ENCODE measurements at places on chromosomes 16 and 17.
A peak's percentile ranks its signal among the peaks of the same experiment; 100 is the strongest.

DNA sequence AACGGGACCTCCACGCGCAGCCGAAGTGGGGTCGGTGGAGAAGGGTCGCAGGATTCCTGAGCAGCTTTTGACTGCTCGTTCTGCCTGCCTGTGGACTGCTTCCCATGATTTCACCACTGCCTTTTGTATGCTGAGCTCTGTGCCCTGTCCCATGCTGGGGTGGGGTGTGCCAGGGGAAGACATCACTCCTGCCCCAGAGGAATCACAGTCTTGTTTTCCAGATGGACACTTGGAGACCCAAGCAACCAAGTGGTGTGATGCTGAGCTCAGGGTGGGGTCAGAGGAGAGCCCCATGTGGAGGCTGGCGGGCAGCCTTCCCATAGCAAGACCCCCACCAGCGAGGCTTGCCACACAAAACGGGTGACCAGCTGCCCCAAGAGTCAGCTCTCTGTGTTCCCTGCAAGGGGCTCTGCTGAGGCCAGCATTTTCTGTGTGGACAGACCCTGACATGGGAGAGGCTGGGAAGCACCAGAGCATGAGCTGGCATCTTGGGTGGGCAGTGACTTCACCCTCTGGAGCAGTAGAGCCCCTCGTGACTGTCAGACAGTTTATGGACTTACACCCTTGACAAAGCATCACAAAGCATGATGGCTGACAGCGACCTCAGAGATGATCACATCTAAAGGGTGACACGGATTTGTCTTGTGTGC lies 111.9 kb downstream of the GNAO1 start:
- DNase-seq: no peak

- no peak for DNase-seq
These were observed 16.0 kb downstream of the SLC38A8 start for GRCh38 chr16:84026606-84027005.

DNA sequence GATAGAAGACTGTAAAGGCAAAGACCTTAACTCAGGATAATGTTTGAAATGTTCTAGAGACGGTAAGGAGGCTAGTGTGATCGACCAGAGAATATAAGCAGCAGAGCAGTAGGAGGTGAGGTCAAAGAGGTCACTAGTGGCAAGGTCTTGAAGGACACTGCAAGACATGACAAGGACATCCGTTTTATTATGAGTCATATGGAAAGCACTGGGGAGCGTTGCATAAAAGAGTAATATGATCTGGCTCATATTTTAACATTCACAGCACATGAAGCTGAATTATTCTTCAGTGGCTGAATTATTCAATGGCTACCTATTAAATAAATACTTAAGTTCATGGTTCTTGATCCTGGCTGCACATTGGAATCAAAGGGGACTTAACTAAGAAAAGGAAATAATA lies 123.7 kb downstream of the SOX9 start:
- DNase-seq: peak; percentile 46

DNA sequence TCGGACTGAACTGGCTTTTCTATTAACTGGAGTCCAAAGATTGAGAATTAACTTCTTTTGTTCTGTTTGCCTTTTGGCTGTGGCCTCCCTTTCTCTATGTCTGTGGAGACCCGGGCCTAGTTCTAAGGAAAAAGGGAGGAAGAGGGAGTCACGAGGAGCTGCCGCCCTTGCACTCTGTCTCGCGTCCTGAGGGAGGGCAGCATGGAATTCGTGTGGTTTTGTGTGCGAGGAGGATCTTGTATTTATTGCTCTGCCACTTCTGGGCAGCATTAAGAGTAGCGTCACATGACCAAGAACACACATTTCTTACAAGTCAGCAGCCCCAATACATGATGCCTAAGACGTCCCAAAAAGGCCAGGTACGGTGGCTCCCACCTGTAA lies 23.6 kb downstream of the METTL22 start:
- no peak for DNase-seq

DNA sequence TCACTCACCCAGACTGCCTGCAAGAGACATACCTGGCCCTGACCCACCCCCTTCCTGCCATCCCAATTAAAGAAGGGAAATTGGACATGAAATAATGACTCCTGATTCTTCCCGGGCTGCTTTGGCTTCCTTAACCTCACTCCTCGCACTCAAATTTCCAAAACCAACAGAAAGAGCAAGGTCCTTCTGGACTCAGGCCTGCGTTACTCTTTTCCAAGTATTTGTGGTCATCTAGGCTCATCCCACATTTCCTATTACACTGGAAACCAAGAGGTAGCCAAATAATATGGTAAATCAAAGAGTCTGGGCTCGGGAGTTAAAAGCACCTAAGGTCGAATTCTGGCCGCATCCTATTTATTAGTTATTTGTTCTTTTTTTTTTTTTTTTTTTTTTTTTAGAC lies 359.3 kb downstream of the NPIPA8 start:
- no peak for DNase-seq

DNA sequence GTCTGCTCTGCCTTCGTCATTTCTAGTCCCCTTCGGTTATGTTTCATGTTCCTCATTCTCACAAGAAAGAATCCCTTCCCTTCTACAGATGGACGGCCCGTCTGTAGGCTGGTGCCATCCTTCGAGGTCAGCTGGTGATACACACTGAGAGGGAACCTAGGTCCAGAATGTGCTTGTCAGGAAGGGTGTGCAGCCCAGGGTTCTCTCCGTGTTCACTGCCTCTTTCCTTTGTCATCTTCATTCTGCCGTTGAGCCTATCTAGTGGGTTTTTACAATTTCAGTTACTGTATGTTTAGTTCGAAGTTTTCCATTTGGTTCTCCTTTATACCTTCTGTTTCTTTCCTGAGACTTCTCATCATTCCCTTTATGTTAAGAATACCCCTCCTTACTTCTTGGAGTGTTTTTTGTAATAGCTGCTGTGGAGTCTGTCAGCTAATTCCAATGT lies 18.9 kb downstream of the KIAA0513 start:
- DNase-seq: no peak

- no peak for DNase-seq
These were observed 27.7 kb downstream of the CDIP1 start for GRCh38 chr16:4510747-4511426.

- DNase-seq: no peak
These were observed 11.1 kb downstream of the TNS4 start for GRCh38 chr17:40490289-40490853.

DNA sequence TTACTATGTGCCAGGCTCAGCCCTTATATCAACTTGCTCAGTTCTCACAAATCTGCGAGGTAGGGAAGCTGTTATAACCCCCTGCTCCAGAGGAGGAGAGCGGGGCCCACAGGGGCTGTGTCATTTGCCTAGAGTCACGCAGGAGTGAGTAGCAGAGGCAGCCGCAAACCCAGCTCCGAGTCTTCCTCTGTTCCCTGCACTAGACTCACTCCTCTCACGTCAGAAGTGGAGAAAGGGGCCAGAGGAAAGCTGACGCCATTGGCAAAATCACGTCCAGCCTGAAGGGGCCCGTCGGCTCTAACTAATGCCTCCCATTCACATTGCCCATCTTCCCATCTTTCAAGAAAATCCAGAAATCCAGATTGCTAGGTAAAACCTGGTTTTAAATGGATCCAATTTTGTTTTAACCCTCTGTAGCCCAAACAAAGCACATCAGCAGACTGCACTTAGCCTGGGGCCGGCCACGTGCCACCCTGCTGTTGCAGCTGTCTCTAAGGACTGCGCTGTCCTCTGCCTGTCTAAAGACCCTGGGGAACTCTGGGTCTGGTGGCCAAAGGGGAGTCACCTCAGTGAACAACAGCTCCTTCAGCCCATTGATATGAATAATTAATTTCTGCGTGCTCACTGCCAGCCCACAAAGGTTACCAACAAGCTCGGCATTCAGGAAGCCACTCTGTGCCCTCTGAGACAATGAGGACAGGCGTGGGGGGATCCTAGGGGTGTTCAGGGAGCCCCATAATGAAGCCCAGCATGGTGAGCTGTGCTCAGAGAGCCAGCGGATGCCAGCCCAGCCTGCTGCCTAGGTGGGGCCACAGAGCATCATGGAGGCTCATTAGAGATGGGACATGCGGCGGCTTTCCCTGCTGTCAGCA lies 36.7 kb upstream of the ABR start:
- DNase-seq: no peak

DNA sequence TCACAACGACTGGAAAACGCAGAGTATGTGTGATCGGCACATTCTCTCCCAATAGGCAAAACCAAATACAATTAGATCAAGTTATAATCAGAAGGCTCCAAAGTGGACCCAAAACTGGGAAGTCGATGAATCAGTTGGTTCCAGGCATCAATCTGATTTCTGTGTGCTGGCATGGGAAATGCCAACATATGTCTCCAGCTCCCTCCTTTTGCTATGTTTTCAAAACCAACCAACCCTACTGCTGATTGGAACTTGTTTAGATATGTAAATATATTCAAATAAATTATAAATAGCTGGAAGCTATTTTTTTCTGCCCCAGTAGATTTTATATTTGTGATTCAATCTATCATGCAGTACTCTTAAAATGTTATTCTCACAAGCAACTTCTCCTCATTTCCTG lies 284.2 kb downstream of the HS3ST3B1 start:
- DNase-seq: no peak

Measured in SW480 (cell line).